ENCODE measurements at places on chromosomes 12 and 14. TPM values are rescaled to one million over a fixed set of nuclear protein-coding genes. Genes with fewer than 3 reads are reported as not detected.

DNA sequence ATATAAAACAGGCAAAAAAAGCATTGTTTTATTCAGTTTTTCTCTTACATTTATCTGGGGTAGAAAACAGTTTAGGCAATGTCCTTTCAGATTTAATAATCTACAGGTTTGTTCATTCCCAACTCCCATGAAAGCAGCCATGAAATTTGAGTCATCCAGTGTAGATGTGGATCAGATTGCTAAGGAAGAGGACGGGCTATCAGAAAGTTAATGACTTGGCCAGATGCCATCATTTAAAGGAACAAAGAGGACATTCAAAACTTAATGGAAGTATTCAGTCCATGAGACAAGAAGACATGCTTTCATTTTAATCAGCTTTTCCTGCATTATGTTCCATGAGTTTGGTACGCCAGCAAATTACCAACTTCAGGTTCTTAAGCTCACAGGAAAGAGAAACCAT lies 31.1 kb upstream of the POC1B start:
- DNase-seq = no peak

Gene USP15
- total RNA-seq = 218 TPM

DNA sequence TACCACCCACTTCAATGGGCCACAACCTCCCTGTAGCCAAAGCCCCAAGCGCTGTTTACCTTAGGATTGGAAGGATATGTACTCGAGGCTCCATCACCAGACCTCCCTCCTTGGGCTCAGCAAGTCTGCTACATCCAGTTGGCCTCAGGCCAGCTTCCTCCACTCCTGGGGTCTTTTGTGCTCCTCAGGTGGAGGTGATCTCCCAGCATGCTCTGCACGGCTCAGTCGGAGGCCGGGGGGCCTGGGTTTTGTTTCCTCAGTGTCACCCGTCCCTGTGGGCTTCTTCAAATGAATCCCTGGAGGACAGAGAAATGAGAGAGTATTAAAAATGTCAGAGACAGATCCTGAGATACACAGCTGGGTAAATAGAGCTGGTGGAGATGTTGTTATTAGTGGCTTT lies 723.1 kb upstream of the TBX3 start:
- no peak for DNase-seq

Gene CCDC197
- total RNA-seq = not detected

Gene CELA1
- 0.85 TPM for total RNA-seq

- no peak for DNase-seq
Observed at GRCh38 chr12:50057896-50058670, 687 bp downstream of the ASIC1 start.

- DNase-seq = peak; percentile 71
Observed at GRCh38 chr12:52121824-52122539, 42.5 kb downstream of the SMIM41 start.

Gene DEGS2
- total RNA-seq = not detected

DNA sequence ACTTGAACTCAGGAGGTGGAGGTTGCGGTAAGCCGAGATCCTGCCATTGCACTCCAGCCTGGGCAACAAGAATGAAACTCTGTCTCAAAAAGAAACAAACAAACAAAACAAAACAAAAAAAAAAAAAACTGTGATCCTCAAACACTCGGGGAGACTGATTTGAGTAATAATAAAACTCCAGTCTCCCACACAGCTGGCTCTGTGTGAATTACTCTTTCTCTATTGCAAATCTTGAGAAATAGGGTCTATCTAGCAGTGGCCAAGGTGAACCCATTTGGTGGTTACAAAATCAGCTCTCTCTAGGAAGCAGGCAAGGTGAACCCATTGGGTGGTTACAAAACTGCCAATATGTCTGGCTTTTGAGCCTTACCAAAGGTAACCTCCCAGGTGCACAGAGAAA lies 6.0 kb upstream of the ACOT6 start:
- no peak for DNase-seq

All from CD4-positive, alpha-beta T cell (primary cell).